CD8-positive, alpha-beta memory T cell (primary cell): ENCODE measurements at places on chromosomes 2 and 18. TPM values are rescaled to one million over a fixed set of nuclear protein-coding genes. Genes with fewer than 3 reads are reported as not detected.

The DDX1 gene
- total RNA-seq = 137 TPM

The OSR1 gene
- not detected for total RNA-seq

The SERPINB7 gene
- not detected for total RNA-seq

The CHRND gene
- not detected for total RNA-seq

The PHLPP1 gene
- 13.5 TPM for total RNA-seq

The AMER3 gene
- total RNA-seq = not detected

The GCC2 gene
- total RNA-seq = 40.9 TPM

The SULT1C2 gene
- total RNA-seq = not detected

The EGR4 gene
- total RNA-seq = 0.55 TPM

The NEU4 gene
- not detected for total RNA-seq

The FECH gene
- total RNA-seq = 31.5 TPM

The TUBA3E gene
- total RNA-seq = not detected

The MROH2A gene
- total RNA-seq = not detected

The MZT2B gene
- total RNA-seq = 303 TPM

The TMEM182 gene
- 3.8 TPM for total RNA-seq

The MC4R gene
- not detected for total RNA-seq

The LBX2 gene
- total RNA-seq = 0.38 TPM

The G6PC2 gene
- not detected for total RNA-seq

The PMAIP1 gene
- total RNA-seq = 82.8 TPM

The WNT10A gene
- 1.5 TPM for total RNA-seq

The UGT1A7 gene
- not detected for total RNA-seq

The LRPPRC gene
- total RNA-seq = 166 TPM

The ATP6V1B1 gene
- not detected for total RNA-seq

The SERPINB8 gene
- 16.8 TPM for total RNA-seq

The SULT1C4 gene
- total RNA-seq = not detected

The COL4A3 gene
- total RNA-seq = not detected

The GTF2A1L gene
- total RNA-seq = not detected

The ALPI gene
- not detected for total RNA-seq

The FASTKD1 gene
- 55.7 TPM for total RNA-seq

The RBBP8 gene
- 80.8 TPM for total RNA-seq

The ANKRD44 gene
- 150 TPM for total RNA-seq

The ABCB11 gene
- total RNA-seq = not detected

The CABYR gene
- total RNA-seq = 1.2 TPM

The GAL3ST2 gene
- total RNA-seq = 0.16 TPM

The NRBP1 gene
- total RNA-seq = 77.2 TPM

The CRYGC gene
- total RNA-seq = not detected

The CYP27C1 gene
- total RNA-seq = not detected

The REEP1 gene
- total RNA-seq = 0.20 TPM

The C18orf32 gene
- 25.4 TPM for total RNA-seq

The IL1RN gene
- 2.3 TPM for total RNA-seq

The DYNAP gene
- total RNA-seq = not detected

The SLC4A3 gene
- not detected for total RNA-seq

The SRSF7 gene
- total RNA-seq = 378 TPM

The DHRS9 gene
- total RNA-seq = 0.20 TPM

The DOK6 gene
- not detected for total RNA-seq

The ASB18 gene
- not detected for total RNA-seq

The MRO gene
- total RNA-seq = not detected

The STRN gene
- total RNA-seq = 28.3 TPM
